ENCODE measurements at places on chromosomes 12 and 14.
A peak's percentile ranks its signal among the peaks of the same experiment; 100 is the strongest.

DNA sequence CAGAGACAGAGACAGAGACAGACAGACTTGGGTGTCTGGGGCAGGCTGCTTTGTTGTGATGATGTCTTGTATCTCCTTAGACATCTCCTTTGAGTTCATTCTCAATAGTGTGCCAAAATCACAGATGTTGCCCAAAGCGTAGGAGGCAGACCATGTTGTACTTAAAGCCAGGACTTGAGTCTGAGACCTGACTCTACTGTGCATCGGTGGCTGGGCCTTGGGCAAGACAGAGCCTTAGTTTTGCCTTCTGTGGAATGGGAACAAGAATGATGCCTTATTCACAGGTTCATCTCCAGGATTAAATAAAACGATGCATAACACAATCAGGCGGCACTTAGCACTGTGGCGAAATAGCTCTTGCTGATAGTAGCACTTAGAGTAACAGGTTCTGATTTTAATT is 230.3 kb downstream of the AACS start:
- no peak for DNase-seq

- no peak for DNase-seq
Measured at GRCh38 chr14:41609704-41610183, 3.1 kb downstream of the LRFN5 start.

- no peak for DNase-seq
Measured at GRCh38 chr12:85836197-85837090, at the start of gene RASSF9. Gene RASSF9, minus strand, starts transcription at chr12:85836409. Its CDS starts 208 bp downstream, at chr12:85836201.

GRCh38 chr12:263574-263973 is 938 bp upstream of the SLC6A13 start:
- DNase-seq: no peak

DNA sequence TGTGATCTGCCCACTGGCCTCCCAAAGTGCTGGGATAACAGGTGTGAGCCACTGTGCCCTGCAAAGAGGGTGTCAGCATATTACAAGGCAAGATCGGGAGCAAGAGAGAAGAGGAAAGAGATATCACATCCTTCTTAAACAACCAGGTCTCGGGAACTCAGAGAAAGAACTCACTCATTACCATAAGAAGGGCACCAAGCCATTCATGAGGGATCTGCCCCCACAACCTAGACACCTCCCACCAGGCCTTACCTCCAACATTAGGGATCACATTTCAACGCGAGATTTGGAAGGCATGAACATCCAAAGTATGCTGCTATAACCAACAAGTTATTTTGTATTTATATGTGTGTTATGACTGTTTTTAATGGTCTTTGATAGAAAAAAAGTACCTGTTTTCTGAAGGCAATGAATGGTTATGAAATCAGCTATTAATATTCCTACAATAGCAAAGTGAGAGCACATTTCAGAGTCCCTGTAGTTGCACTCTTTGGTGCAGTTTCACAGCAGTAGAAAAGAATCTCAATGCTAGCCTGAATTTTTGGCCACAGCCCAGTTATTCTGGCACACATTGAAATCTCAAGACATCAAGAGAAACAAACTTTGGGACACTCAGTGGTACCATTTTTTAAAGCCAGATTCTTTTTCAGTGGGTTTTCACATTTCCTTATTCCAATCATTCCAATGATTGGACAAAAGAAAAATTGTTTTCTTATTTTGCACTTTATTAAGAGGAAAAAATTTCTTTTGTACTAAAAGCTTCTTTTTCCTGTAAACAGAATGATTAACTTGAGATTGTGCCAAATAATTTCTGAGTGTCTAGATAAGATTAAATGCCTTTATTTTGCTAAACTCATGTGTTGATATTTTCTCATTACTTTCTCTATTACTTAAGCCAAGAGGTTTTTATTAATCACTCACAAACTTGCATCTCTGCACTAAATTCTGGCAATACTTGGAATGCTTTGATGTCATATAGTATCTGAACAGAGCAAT is 582.6 kb upstream of the ATP2B1 start:
- no peak for DNase-seq

GRCh38 chr12:51972849-51973273 is 21.4 kb downstream of the ACVR1B start:
- DNase-seq: peak; percentile 100

GRCh38 chr14:65502676-65503124 is 90.2 kb downstream of the FUT8 start:
- no peak for DNase-seq

DNA sequence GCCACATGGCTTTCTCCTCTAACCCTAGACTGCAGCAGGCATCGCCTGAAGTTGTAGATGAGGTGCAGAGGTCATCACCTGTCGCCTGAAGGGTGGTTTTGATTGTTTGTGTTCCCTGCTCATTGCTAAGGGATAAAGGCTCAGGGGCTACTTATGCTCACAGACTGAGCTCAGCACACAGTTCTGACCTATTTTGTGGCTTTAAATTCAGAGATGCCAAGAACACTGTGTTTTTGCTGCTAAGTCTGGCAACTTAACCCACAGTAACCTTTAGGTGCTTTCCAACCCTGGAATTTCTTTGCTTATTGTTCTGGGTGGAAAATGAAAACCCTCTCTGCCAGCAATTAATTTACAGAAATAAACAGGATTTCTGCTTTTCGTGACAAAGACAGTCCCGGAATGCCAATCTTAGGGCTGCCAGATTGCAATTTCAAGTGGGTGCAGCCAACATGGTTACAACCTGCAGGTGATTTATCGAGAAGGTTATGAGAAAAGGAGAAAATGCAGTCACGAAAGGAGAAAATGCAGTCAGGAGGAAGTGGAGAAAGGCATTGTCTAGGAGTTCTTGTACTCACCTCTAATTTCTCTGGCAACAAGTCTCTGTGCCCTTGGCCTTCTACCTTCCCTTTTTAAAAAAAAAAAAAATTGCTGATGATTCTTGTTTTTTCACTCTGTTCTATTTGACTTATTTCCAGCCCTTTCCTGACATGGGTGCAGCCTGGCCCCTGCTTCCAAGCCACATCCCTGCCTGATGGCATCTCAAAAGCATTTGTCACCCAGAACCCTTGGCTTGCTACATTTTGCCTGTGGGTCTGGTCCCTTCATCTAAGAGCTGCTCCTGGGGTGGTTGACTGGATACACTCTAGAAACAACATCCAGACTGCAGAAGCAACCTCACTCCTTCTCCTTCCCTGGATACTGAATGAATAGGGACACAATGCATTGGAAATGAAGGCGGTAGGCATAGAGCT is 23.3 kb downstream of the NPC2 start:
- DNase-seq: no peak
